ENCODE measurements at places on chromosomes 2 and 18. TPM values are rescaled to one million over a fixed set of nuclear protein-coding genes. Genes with fewer than 3 reads are reported as not detected.

- DNase-seq = no peak
These were observed 5.4 kb downstream of the GALM start for GRCh38 chr2:38671303-38671702.

GRCh38 chr2:23658466-23658942, 268.4 kb downstream of the ATAD2B start:
- no peak for DNase-seq

DNA sequence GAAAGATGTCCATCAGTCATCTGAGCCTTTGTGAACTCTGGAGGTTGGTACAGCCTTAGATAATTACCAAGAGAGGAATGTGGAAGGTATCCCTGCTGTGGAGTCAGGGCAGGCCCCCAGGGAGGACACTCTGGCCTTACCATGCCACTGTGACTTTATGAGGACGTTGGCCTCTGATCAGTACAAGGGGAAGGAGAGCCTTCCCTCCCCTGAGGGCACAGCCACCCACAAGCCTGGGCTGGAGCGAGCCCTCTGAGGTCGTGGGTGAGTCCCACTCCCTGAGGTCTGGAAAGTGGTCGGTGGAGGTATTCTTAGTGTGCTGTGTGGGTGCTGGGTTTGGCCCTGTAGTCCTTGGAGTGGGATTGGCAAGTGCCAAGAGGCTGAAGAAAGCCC, 91.6 kb downstream of the STPG4 start:
- no peak for DNase-seq

DNA sequence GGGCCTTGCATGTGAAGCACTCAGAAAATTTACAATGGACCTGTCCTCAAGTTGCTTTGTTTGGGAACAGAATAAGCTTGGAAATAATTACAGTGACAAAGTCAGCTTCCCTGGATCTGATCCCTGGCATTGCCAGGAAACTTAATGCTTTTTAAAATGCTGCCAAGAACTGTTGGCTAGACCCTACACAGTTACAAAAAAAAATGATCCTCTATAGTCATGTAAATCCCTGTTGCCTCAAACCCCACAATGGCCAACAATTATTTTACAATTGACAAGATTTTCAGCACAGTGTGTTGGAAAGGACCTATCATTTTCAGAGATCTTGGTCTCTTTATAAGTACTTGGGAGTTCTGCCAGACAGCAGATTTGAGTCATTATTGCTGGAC, 470.4 kb upstream of the ACVR2A start:
- no peak for DNase-seq

GRCh38 chr2:47160660-47161059, 5.6 kb upstream of the STPG4 start:
- no peak for DNase-seq

DNA sequence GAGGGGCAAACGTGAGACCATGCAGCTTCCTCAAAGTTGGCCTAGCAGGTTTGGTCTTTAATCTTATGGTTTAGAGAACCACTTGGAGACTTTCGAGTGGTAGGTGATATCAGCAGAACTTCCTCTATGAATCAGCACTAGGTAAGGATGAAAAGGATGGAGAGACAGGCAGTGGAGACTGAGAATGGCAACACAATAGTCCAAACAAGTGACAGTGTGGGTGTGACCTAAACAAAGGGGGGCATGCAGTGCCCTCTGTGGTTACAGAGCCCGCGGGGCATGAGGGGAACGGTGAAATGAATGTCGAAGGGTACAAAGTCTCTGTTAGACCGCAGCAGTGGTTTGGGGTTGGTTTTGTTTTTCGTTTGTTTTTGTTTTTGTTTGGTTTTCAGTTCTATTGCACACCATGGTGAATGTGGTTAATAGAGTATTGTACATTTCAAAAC, 143.9 kb downstream of the L3MBTL4 start:
- DNase-seq = no peak

DNA sequence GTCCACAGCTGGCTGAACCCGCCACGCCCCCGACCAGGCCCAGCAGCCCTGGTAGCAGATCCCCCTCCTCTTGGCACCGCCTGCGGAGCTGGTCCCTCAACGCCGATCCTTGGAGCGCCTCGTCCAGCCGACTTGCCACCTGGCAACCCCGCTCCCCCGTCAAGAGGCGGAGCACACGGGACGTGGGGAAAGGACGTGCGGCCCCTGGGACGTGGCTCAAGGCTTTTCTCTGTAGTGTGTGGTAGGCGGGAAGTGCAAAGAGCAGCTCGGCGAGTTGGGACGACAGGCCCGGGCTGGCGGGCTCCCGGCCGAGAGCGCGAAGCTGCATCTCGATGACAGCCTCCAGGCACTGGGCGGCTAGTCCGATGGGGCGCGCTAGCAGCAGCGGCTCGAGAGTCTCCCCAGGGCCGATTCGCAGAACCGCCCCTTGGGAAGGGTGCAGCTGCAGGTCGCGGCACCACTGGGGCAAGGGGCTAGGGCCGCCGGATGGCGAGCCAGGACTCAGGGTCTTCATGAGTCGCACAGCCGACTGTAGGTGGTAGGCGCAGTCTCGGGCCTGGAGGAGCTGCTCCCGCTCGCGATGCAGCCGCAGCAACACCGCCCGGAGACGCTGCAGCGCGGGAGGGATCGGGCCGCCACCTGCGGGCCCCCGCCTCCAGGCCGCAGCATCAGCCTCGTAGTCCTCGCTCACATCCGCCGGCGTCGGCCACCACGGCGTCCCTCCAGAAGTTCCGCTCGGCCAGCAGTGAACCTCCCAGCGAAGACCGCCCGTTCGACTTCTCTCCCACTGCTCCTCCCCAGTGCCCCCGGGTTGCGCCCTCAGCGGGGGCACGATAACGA, 617 bp downstream of the CCDC142 start:
- no peak for DNase-seq

- no peak for DNase-seq
These were observed 1.8 kb upstream of the CDK5R2 start for GRCh38 chr2:218957671-218958070.

DNA sequence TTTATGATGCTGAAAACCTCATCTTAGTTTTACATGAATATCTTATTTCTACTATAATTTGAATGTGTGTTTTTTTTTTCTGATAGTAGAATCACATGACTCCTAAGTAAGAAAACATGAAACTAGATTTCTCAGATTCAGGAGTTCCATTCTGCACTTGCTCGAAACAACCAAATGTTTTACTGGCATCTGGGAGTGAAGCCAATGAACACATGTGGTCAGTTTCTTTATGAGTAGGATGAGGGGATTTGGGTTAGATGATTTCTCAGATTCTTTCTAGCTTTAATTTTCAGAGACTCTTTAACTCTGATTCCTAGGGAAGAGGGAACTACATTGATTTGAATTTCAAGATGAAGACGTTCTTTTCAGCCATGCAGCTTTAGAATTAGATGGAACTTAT, 225.0 kb upstream of the NT5C1B start:
- no peak for DNase-seq

DNA sequence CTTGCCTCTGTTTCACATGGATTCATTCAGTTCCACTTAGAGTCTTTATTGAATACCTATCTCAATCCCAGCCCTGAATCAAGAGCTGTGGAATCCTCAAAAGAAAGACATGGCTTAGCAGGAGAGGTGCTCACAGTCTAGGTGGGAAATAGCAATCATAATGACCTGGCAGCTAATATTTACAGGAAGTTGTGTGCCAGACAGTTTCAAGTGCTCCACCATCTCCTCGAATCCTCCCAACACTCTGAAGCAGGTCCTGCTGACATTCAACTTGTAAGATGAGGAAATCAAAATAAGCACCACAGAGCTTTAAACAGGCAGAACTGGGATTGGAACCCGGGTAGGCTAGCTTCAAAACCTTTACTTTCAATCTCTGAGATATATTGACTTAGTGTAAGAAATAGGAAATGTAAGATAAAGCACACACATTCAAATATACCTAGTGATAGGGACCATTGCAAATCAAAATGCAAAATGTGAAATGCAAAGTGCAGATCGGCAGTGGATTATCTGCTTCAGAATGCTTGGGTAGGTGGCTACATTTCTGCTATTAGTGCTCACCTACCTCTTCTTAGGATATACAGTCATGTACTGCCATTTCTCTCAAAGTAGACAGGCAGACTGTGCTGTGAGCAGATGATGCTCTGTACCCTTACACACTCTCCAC, 182.0 kb downstream of the PRKCE start:
- DNase-seq = no peak

DNA sequence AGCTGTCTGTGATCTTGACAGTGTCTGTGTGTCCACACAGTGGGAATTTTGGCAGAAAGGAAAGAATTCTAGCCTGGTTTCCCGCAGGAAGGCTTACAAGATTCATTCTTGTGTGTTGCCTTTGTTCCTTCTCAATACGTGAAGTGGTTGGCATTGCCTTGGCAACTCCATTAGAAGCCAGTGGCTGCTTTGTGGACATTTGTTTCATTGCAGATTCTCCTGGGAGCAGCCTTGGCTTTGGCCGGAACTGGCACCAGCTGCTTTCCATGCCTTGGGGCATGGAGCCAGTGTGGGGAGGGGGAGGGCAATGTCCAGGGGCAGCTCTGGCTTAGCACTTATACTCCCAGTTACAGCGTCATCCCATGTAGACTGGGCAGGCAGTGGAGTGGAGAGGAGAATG, 39.4 kb downstream of the KIF5C start:
- DNase-seq = no peak

DNA sequence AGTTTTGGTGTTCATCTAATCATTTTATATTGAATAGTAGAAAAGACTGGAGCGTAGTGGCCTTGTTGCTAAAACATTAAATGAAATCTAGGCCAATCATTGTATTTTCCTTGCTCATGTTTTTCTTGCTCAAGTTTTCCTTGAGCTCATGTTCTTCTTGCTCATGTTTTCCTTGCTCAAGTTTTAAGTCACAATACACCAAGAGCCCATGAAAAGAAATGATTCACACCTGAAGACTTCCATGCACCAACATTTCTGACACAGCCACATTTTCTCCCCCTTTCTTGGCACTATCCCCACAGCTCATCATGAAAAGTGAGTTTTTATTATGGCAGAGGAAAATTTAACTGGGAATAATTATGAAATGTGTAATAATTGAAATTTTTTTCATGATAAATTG, 92.0 kb downstream of the LRP1B start:
- no peak for DNase-seq

Gene SLC9A2
- 8.7 TPM for polyA plus RNA-seq

Gene MGAT4A
- 42.6 TPM for polyA plus RNA-seq

Gene MOGAT1
- polyA plus RNA-seq = not detected

Gene POMC
- 2.7 TPM for polyA plus RNA-seq

Gene C2orf81
- polyA plus RNA-seq = 6.8 TPM
